ENCODE measurements at places on chromosomes 7 and 10.

- DNase-seq, result no peak
Observed at GRCh38 chr7:39720586-39720985, 97.2 kb downstream of the RALA start.

- no peak for DNase-seq
Observed at GRCh38 chr10:408236-408635, 273.0 kb downstream of the ZMYND11 start.

GRCh38 chr7:4931943-4932342, 27.0 kb downstream of the MMD2 start:
- no peak for DNase-seq

DNA sequence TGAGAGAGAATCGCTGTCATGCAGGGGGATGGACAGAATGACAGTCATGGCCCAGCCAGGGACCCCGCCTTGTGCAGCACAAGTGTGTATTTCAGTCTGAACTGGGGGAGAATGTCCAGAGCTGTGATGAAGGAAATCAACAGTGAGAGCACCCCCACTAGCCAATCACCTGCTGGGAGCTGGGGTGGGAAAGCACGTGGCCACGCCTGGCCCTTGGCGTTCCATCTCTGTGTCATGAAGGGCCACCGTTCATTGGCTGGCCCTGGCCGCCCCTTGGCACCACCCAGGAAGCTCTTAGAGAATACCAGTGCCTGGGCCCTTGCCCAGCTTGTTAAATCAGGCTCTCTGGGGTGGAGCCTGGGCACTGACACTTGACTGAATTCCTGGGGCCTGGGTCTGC, 22.8 kb downstream of the GRID1 start:
- no peak for DNase-seq

GRCh38 chr10:111116211-111116610, 39.4 kb downstream of the ADRA2A start:
- no peak for DNase-seq

DNA sequence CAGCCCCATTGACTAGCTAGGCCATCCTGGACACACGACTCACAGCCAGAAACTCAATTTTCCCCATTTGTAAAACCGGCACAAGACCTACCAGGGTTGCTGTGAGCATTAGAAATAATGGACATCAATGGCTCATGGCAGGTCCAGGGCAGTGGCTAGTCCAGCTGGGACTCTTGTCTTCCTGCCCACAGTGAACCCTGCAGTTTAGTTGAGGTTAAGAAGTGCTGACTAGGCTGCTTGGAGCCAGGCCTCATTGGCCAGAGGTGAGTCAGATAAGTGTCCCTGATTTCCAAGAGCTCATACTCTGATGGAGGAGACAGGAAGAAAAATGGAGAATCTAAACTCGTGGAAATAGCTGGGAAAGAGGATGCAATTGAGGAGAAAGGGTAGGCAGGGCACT, 123.4 kb upstream of the ZNF92 start:
- DNase-seq, result no peak

- DNase-seq, result no peak
Observed at GRCh38 chr10:12957081-12957480, 44.4 kb downstream of the CCDC3 start.

- no peak for DNase-seq
Observed at GRCh38 chr10:10730471-10731043, 287.1 kb upstream of the CELF2 start.

GRCh38 chr7:141433698-141434097, 117.5 kb upstream of the AGK start:
- DNase-seq, result no peak

GRCh38 chr10:116112232-116113231, 160.5 kb downstream of the GFRA1 start:
- no peak for DNase-seq

DNA sequence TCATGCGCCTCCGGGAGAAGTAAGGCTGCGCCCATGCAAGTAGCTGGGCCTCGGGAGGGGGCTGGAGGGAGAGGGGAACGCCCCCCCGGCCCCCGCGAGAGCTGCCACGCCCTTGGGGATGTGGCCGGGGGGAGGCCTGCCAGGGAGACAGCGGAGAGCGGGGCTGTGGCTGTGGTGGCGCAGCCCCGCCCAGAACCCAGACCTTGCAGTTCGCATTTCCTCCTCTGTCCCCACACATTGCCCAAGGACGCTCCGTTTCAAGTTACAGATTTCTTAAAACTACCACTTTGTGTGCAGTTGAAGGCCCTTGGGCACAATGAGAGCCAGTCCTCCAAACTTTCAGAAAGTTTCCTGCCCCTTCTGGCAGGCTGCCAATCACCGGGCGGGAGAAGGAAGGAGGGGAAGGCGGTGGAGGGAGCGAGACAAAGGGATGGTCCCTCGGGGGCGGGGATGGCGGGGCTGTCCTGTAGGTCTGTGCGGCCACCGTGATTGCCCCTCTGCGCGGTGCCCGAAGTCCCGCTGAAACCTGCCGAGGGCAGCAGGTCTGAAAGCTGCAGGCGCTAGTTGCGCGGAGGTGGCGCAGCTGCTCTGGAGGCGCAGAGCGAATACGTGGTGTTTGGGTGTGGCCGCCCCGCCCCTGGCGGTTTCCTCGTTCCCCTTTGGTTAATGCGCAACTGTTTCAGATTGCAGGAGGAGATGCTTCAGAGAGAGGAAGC, 2.1 kb downstream of the VIM start:
- DNase-seq, result peak; percentile 92

- no peak for DNase-seq
Observed at GRCh38 chr7:98930921-98931320, 52.6 kb downstream of the TRRAP start.

DNA sequence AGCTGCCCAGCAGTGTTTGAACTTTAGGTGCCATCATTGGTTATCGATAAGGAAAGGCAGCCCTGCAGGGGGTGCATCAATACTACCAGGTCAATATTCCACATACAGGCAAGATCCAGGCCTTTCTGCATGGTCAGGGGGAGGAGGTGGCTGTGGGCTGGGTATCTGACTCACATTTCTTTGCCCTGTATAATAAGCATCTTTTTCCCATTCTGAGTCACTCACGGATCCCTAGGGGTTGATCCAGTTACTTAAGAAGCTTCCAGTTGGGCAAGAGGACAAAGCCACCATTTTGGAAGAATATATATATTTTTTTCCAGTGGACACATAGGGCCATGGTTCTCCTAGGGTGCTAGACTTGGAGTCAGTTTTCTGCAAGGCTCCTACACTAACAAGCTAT, 114.2 kb upstream of the HABP2 start:
- DNase-seq, result no peak

GRCh38 chr10:976316-976715, 11.9 kb upstream of the GTPBP4 start:
- no peak for DNase-seq

- DNase-seq, result no peak
Observed at GRCh38 chr10:122207163-122207562, 63.9 kb upstream of the BTBD16 start.

- no peak for DNase-seq
Observed at GRCh38 chr7:2511769-2512168, 7.8 kb upstream of the LFNG start.
